ENCODE measurements at places on chromosomes 1 and 21.

DNA sequence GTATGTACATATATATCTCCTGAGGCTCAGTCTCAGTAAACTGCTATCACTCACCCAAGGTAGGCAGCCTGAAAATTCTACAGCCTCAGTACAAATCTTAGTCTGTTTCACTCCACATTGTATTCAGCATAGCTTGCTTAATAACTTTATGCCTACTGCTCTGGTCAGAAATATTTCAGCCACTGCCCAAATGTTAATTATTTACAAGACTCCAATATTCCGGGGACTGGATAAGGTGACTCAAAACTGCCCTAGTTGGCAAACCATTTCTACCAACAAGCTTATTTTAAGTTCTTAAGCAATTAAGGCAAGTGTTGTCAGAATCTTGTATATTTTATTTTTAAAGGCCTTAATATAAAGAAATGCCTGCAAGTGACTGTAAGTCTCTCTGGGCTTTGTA is 114.8 kb downstream of the LRRIQ3 start:
- DNase-seq = no peak

DNA sequence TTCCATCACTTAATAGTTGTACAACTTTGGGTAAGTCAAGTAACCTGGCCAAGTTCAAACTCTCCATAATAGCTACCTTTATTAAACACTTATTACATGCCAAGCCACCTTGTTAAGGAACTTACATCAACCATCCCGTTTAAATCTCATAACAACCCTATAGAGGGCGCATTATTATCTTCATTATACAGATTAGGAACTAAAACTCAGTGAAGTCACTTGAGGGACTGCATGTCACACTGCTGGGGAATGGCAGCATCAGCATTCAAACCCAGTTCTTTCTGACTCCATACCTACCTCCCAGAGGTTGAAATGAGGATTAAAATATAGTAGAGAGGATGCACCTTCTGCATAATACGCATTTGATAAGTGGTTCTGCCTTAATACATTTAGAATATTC is 47.1 kb upstream of the PLA2G2C start:
- DNase-seq = no peak

GRCh38 chr1:206555473-206555935 is 48.2 kb downstream of the RASSF5 start:
- no peak for DNase-seq

DNA sequence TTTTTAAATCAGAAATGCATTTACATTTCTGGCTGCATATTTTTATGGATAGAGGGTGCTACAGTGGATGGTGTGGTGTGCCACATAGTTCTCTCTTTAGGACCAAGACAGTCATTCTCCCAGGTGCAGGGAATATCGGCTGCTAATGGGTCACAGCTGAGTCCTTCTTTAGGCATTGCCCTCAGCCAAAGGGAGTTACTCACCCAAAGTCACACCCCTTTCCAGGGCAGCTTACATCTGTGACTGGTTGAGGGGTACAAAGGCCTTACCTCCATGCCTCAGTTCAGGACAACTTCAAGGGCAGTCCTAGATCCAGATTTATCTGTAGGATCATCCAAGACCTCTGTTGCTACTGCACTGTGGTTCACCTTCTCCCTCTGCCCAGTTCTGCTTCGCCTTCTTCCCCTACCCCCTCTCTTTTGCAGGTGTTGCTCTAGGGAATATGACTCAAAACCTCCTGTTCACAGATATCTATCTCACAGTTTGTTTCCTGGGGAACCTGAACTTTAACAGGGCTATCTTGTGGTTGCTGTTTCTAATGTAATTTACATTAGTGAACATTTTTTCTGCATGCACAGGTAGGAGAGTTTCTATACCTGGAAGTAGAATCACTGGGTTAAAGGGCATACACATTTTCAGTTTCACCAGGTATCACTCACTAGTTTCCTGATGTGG is 413.9 kb downstream of the RPS6KC1 start:
- no peak for DNase-seq

Data from T-helper 22 cell (primary cell).